ENCODE measurements at places on chromosomes 12 and 14.

DNA sequence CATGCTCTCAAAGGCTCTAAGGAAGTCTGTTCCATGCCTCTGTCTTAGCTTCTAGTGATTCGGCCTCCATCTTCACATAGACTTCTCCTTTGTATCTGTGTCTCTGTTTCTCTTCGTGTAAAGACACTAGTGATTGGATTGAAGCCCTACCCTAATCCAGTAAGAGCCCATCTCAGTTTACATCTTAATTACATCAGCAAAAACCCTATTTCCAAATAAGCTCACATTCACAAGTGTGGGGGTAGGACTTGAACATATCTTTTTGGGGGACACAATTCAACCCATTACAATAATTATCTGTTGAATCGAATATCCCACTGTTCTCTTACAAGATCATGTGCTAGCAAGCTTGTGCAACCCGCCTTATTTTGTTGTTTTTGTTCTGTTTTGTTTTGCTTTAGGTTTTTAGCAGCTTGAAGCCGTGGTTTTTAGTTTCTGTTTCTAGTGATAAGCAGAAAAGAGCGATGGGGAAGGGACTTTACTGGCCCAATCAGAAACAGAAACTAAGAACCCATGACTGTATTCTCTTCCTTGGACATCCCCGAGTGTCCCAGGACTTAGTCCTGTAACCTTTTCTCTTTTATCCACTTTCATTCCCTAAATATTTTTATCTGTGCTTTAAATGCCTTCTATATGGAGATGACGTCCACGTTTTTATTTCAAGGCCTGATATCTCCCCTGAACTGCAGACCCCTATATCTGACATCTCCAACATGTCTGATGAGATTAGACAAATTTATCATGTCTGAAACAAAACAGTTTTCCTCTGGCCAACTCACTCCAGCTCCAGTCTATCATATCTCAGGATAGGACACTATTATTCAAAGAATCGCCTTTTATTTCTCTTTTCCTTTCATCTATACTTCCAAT lies 353.0 kb downstream of the CCDC91 start:
- no peak for DNase-seq

DNA sequence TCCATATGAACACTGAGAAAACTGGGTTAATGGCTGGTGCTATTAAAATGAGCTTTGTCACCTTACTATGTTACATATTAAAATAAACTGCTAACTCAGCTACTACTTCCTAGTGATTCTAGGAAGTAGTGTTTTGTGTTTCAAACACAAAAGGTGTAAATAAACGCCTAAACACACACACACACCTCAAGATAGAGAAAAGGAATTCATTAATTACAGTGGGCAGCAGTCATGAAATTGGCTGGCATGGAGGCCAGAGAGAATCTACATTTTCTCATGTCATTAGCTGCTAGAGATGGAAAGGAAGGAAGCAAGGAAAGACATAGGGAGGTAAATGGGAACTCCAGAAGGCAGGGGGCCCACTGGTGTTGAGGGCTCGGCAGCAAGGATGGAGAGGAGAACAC lies 787 bp upstream of the PRMT5 start:
- no peak for DNase-seq

DNA sequence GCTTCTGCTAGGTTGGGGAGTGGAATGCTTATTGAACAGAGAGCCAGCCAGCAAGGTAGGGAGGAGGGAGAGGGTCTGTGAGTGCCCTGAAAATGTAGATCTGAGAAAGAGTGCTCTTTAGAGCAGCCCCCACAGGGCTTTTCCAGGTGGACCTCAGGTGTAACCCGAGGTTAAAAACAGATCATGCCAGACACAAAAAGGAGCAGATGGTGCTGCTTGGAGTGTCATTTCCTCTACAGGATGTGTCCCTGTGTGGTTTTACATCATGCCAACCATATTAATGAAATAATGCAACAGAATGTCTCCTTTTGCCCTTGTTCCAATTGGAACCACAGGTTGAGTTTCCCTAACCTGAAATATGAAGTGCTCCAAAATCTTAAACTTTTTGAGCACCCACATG lies 6.4 kb downstream of the SUSD6 start:
- DNase-seq: no peak

DNA sequence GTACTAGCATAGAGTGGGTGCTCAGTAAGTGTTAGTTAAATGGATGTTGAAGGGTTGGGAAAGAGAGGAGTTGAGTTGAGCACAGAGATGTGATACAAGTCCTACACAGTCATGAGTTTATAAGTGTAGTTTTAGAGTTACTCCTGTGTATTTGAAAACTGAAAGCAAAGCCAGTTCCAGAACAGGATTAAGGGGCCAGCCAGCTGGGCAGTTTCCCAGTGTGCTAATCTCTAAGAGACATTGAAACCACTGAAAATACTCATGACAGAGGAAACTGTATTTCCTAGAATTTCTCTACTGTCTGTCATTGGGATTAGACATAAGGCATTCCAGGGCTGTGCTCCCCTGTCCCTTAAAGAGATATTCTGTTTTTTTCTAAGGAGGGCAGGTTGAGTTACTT lies 101.0 kb downstream of the DERA start:
- DNase-seq: no peak

- DNase-seq: no peak
Measured at GRCh38 chr12:39103552-39104165, 198.3 kb upstream of the CPNE8 start.

DNA sequence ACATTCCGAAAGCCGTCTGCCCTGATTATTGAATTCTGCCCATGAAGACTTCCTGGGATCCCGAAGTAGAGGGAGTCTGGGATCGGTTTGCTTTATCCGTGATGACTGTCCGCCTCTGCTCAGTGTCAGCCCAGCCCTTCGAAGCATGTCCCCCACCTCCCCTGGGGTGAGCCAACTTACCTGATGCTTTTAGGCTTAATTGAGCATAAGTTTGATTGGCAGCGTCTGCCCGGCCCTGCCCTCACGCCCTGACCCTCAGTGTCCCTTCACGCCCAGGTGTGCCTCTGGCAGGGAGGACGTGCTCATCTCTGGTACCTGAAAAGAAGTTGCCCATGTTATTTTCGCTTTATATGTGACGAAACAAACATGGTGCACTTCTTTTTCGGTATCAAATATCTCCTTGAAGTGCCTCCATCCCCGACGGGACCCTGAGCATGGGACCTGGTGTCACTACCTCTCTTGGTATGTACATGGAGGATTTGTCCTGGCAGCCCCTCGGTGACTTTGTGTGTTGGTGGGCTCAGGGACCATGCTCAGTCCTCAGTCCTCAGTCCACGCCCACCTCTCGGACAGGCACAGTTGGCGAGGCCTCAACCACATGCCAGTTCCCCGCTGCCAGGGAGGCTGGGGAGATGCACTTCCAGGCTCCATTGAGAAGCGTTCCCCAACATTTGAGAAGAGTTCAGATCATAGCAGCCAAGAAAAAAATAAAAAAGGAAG lies 130.1 kb upstream of the RTL1 start:
- no peak for DNase-seq

GRCh38 chr12:793711-794110 lies 41.3 kb downstream of the WNK1 start:
- no peak for DNase-seq

DNA sequence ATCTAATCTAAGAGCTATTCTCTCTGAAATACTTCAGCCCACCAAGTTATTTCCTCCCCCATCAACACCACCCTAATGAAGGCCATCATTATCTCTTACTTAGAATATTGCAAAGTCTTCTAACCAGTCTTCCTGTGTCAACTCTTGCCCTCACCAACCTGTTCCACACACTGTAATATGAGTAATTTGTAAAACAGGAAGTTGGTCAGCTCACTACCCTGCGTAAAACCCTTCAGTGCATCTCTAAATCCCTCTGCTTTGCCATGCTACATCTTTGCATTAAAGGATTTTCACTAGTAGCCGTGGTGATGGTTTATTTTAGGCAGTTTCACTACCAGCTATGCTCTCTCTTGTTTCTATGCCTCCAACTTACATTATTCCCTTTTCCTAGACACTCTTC lies 70.0 kb downstream of the KIF21A start:
- DNase-seq: no peak

DNA sequence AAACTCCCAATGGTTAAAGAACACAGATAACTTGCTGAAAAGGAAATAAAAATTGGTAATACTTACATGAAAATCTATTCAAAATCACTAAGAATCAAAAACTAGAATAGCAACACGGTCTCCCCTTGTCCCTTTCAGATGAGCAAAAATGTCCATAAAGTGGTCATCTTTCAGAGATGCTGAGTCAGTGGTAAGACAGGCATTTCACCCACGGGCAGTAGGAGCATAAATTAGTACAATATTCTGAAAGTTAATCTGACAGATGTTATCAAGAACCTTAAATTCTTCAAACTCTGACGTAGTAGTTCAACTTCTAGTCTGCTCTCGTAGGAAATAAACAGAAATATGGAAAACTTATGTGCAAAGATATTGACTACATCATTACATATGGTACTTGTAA lies 33.1 kb upstream of the GNPNAT1 start:
- DNase-seq: no peak

DNA sequence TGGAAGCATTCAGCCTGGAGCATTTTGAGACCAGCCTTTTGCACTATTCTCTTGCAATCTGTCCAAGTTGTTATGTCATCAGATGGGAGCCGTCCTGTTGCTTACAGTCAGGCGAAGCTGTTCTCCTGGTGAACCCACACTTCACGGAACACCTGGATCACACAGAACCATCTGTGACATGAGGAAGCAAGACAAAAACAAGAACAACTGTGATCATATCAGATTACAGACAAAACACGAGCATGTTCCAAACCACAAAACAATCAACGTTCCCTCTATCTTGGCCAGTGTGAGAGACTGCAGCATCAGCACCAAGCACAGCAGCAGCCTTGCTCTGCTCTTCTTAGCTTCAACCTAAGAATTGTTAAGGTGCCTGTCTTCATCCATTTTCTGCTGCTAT lies 180.5 kb upstream of the SFSWAP start:
- no peak for DNase-seq

- DNase-seq: no peak
Measured at GRCh38 chr12:92134638-92135274, 10.9 kb downstream of the BTG1 start.

DNA sequence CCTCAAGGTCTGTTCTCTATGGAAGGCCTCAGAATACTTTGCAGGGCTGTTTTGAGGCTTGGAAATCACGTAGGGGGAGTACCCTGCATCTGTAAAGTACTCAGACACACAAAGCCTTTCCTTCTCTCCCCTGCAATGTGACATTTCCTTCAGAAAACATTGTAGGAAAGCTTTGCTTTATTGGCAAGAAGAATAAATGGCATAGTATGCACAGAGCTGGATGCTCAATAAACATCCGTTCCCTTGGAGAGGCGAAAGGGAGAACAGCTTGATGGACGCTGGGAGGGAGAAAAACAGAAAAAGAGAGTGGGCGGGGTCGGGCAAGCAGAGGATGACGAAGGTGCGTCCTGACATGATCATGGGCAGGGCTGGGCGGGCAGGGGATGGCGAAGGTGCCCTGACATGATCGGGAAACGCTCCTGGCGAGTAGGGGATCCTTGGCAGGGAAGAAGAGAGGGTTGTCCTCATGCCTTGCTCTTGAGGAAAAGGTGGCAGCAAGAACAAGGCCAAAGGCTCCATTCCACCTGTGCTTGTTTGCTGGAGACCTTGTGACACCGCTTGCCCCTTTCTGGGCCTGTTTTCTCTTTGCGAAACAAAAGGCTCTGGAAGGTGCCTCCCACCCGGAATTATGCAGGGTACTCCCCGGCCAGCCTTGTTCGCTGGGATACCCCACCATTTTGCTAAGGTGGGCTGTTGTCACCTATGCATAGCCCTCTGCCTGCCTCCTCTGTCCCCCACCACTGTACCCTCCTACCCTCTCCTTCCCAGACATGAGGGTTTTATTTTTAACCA lies 21.1 kb downstream of the IRF2BPL start:
- DNase-seq: no peak

GRCh38 chr12:64385468-64385867 lies 5.1 kb downstream of the C12orf56 start:
- DNase-seq: peak; percentile 54

DNA sequence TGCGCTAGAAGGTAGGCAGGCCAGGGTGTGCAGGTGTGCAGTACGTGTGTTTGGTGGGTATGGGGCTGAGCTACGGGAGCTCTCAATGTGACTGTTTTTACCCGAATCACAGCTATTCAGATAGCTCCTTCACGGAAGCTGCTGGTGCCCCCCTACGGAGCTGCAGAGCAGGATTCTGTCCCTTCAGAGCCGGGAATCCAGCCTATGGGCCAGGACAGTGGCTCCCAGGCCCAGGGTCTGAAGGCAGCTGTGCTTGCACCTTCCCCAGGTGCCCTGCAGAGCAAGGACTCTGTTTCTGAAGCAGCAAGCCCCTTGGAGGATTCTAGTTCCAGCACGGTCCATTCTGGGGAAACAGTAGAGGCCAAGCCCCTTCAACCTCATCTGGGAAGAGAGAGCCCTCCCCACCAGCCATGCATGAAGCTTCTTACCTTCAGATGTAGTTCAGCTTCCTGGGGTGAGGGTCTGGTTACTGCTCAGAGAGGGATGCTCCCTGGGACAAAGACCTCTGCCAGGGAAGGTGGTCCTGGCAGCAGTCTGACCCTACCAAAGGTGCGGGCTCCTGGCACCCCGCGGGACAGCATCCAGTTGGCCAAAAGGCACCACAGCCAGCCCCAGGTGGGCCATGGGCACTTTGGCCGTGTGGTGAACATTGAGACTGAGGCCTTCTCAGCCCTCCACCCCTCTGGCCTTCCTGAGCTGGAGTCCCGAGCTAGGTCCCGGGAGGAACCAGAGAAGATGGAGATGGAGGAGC lies 29.1 kb downstream of the PLEKHH1 start:
- no peak for DNase-seq

GRCh38 chr12:102549691-102550090 lies 69.3 kb upstream of the IGF1 start:
- no peak for DNase-seq

Data from activated CD8-positive, alpha-beta memory T cell treated with anti-CD3 and anti-CD28 coated beads, Interleukin-2, amount 50 U/mL, for 48 hours (primary cell).